NCI-H2171 (cell line): ENCODE measurements at places on chromosomes 4 and X.

- DNase-seq: no peak
Observed at GRCh38 chr4:171644430-171645057, 168.7 kb upstream of the GALNTL6 start.

DNA sequence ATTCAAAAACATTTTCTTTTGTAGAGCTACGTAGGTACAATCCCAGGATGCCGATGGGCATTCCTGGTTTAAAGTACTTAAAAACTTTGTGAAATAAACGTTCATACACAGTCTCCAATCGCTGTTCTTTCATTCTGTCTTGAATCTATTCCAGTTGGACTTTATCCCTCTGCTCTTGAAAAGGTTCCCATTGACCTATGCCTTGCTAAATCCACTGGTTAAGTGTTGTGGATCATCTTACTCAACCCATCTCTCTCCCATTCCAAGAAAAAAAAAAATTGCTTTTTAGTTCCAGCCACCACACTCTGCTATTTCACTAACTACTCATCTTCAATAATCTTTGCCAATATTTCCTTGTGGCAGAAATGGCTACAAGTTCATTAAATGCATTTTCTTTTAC is 542.3 kb upstream of the GRIA3 start:
- no peak for DNase-seq

- no peak for DNase-seq
Observed at GRCh38 chr4:55733932-55734331, 85.7 kb upstream of the EXOC1L start.

GRCh38 chr4:1170976-1171310 is 1.4 kb downstream of the SPON2 start:
- DNase-seq: no peak

GRCh38 chr4:149980941-149981340 is 97.3 kb upstream of the DCLK2 start:
- DNase-seq: no peak

- DNase-seq: no peak
Observed at GRCh38 chrX:41327341-41327740, 6.6 kb upstream of the DDX3X start.

GRCh38 chrX:4373791-4374190 is 660.3 kb upstream of the PRKX start:
- no peak for DNase-seq

GRCh38 chr4:11542952-11543351 is 114.3 kb upstream of the HS3ST1 start:
- no peak for DNase-seq

- DNase-seq: peak; percentile 22
Observed at GRCh38 chrX:3713225-3713936, at the start of gene PRKX. Gene PRKX, minus strand, starts transcription at chrX:3713649. Its CDS starts 396 bp downstream, at chrX:3713253.

- DNase-seq: peak; percentile 0
Observed at GRCh38 chr4:163166041-163166579, 580 bp downstream of the NAF1 start.

DNA sequence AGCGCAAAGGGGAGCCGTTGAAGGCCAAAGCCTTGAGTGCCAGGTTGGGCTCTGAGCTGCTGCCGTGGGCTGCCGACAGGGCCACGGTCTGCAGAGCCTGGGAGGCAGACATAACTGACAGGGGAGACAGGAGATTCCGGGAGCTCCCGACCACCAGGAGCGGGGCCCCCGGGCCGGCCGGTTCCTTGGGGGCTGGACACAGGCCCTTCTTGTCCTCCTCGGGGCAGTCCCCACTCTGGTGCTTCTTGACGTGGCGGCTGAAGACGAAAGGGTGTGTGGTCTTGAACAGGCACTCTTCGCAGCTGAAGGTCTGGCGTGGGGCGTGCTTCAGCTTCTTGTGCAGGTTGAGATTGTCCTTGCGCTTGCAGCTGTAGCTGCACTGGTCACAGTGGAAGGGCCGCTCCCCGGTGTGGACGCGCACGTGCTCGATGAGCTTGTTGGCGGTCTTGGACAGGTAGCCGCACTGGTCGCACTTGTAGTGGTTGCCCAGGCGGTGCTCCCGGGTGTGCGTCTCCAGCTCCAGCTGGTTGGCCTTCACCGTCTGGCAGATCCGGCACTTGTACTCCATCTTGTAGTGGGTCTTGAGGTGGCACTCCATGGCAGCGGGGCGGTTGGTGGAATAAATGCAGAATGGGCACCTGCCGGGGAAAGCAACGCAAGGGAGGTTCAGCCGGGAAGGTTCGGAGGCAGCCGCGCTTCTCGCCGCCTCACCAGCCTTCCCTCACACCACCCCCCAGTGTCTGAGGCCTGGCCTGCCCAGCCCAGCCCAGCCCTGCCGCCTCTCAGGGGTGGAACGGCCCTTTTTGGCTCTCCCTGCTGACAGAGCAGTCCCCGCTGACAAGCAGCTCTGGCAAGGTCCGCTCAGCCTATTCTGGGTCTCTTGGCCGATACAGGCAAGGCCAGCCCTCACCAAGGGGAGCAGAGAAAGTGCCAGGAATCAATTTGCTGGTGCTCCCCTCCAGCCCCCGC is 81.3 kb downstream of the C4orf51 start:
- no peak for DNase-seq

DNA sequence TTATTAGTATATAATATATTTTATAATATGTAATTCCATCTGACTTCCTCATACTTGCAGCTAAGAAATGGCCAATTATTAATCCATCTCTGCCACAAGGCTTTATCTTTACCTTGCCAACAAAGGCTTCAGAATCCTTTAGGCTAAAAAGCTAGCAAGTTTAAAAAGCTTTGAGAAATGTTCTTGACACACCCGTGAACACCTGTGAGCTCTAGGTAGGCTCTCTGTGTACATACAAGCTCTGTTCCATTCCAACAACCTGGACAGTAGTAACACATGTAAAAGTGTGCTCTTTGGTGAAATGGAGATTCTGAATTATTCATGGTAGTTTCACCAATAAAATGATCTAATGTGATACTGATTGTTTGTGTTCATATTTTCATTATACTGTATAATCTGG is 49.7 kb upstream of the USP9X start:
- DNase-seq: no peak

DNA sequence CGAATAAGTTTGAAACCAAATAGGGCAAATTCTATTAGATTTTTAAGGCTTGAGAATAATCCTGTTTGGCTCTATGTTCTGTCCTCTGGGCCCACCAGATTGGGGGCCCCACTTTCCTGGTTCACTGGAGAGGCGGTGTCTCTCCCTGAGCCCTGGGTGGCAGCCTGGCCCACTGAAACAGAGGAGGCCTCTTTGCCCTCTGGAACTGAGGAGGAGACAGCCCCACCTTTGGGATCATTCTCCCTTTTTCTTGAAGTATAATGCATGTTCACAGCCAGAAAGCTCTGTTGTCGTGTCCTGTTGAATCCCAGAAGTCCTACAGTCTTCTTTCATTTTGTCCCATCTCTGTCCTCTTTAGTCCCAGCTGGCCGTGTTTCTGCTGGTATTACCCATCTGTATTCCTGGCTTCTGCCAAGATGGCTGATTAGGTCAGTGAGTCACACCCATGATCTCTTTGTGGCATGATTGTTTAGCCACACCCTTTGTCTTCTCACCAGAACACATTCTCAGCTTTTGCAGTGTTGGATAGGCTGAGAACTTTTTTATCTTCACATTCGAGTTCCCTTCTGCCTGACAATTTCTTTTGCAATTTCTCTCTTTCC is 8.1 kb upstream of the TBC1D25 start:
- DNase-seq: no peak

- no peak for DNase-seq
Observed at GRCh38 chr4:158208963-158209640, 1.2 kb upstream of the TMEM144 start.

GRCh38 chrX:137234651-137235402 is 201.0 kb upstream of the GPR101 start:
- no peak for DNase-seq

GRCh38 chrX:110022599-110023448 is 19.9 kb downstream of the TMEM164 start:
- DNase-seq: no peak

- no peak for DNase-seq
Observed at GRCh38 chr4:31548021-31548420, 827.9 kb downstream of the PCDH7 start.

DNA sequence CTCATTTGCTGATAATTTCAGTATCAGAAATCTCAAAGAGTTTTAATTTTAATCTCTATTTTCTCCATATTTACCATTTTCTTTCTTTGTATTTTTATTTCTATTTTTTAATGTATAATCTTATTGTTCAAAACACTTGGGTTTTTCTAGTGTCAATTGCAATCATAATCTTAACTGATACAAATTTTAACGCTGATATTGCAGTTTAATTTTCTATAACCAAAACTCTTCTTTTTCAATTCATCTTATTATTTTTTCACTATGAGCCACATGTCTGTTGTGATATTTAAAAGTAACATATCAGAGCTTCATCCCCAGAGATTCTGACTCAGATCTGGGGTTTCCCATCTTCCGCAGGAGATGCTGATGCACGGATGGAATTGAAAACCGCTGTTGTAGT is 16.2 kb downstream of the ADAM29 start:
- no peak for DNase-seq

- DNase-seq: no peak
Observed at GRCh38 chr4:174742561-174742960, 86.5 kb downstream of the GLRA3 start.

DNA sequence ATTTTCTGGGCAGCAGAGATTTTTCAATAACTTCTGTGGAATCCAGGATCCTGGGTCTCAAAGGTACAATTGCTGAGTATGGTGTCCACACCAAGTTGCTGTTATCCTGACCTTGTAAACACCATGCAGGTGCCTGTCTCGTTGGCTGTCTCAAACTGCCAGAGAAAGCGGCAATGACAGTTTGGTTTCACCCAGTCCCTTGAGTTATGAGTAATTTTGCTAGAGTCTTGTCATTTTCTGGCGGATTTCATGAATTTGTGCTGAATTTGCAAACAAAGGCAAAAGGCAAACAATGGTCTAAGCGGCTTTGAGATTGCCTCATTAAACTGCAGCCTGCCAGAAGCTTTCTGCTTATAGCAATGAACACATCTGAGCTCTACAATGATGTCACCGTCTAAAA is 847.9 kb downstream of the RAB28 start:
- no peak for DNase-seq

GRCh38 chr4:101049549-101050001 is 297.8 kb downstream of the PPP3CA start:
- no peak for DNase-seq
